ENCODE measurements at places on chromosomes 3 and 15.
A peak's percentile ranks its signal among the peaks of the same experiment; 100 is the strongest.

DNA sequence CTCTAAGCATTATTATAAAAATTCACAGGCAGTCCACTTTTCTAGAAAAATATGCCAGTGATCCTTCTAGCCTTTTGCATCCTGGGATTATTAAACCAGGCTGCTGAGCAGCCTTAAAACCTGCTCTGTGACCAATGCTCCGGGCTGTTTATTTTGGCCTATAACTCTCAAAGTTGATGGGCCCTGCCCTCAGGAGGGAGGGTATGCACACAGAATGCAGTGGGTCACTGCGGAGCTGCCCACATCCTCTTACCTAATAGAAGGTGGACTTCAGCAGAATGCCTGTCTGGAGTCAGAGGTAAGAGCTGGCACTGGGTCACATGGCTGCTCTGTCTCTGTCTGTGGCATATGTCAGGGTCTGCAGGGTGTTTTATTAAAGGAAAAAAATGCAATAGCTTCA, 26.0 kb downstream of the CPNE4 start:
- DNase-seq: no peak

DNA sequence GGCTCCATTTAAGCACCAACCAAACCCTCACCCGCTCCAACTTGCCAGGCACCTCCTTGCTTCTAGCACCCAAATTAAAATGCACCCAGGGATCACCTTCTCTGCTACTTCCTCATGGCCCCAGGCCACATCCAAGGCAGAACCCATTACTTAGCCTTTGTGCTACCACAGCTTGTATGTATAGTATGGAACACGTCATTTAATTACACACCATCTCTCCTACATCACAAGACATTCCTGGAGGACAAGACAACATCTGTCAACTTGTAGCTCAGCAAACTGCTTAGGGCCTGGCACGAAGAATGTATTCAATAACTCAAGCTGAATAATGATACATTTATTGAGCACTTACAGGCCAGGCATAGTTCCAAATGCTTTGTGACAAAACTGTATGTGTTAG, 23.3 kb downstream of the ZDHHC3 start:
- no peak for DNase-seq

DNA sequence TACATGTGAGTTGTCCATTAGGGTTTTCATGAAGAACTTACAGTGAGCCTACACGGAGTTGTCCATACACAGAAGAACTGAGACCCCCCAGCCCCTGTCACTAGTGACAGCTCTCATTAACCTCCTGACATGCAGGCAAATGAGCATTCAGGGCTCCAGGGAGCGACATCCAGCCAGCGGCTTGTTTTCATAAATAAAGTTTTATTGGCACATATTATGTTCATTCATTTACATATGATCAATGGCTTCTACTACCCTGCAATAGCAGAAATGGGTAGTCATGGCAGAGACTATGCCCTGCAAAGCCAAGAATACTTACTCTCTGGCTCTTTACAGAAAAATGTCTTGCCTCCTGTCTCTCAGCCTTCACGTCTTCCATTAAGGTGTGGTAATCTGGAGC, 553.5 kb downstream of the EDEM1 start:
- DNase-seq: no peak

DNA sequence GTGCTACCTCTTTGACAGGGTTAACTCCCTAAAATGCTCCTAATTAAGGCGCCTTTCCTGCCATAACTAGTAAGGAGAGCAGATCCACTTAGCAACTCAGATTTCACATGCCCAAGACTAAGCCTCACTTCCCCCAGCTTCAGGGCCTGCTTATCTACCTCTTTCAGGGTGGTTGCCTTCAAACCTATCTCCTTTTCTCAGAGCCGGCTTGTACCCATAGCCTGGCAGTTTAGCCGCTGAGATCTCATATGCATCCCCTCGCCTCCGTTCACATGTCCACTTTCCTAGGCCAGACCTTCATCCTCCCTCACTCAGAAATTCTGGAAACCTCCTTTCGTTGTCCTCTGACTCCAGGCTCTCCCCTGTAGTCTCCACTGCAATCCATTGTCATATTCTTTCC, 1.0 kb upstream of the FSTL1 start:
- no peak for DNase-seq

DNA sequence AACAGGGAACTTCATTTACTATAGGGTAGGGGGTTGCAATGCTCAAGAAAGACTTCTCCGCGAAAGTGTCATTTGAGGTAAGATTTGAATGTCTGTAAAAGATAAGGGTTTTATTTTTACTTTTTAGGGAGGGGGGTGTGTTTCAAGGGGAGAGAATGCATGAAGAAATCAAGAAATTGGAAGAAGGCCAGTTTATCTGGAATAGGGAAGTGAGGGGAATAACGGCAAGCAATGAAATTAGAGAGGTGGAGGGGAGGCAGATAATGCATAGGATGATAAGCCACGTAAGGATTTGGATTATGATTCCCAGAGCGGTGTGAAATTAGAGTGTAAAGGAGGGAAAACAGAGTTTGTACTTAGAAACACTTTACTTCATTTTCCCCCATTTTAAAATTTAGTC, 63.0 kb upstream of the MB21D2 start:
- DNase-seq: no peak

- DNase-seq: no peak
These were observed 13.5 kb upstream of the SLC9C1 start for GRCh38 chr3:112307557-112307956.

- DNase-seq: no peak
These were observed 154.3 kb downstream of the ECT2 start for GRCh38 chr3:172904711-172905373.

GRCh38 chr15:60479361-60480110, 594 bp upstream of the ICE2 start:
- peak; percentile 14 for DNase-seq

GRCh38 chr3:99248913-99249312, 347.4 kb upstream of the DCBLD2 start:
- DNase-seq: no peak

GRCh38 chr15:80615361-80615736, 79.8 kb upstream of the ABHD17C start:
- no peak for DNase-seq

- DNase-seq: no peak
These were observed 405.9 kb upstream of the TBL1XR1 start for GRCh38 chr3:177603148-177603603.

DNA sequence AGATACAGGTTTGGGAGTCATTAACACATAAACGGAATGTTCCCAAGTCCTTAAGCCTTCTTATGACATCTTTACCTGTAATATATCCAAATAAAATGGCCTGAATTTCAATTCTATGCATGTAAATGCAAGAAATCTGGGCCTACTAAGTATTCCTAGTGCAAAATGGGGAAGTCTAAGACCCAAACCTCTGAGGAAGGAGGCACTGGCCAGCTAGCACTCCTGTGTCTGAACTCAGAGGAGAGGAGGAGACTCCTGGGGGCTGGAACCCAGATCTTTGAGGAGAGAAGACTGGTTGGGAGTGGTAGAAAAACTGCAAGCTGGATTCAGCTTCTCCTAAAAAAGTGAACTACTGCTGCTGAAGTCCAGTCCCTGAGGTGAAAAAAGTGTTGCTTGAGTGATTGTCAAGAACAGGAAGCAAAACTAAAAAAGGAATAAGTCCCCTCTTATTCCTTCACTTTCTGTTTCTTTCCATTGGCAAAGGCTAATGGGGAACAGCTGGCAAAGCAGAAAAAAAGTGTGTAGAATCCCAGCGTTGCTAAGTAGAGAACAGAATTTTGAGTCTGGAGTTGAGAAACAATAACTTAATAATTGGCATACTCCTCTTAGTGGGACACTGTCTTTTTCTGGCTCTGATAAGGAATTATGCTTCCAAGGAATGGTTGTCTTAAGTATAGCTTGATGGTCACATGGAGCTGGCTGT, 54.8 kb upstream of the ATP2C1 start:
- DNase-seq: no peak

DNA sequence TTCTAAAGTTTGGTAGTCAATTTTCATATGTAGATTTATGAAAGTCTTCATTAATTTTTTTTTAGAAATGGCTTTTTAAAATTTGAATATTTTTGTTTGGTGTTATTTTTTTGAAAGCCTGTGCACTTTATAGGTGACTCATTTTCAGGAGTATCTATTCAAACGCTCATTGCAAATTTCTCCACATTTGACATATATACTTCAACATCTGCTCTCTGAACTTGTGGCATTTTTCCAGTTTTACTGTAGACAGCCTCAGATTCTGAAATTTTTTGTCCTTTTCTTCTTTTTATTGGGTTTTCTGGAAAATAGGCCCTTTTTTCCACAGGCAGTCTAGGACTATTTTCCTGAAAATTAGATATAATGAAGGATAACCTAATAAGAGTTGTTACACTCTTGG, 396.6 kb downstream of the RBMS3 start:
- DNase-seq: no peak

DNA sequence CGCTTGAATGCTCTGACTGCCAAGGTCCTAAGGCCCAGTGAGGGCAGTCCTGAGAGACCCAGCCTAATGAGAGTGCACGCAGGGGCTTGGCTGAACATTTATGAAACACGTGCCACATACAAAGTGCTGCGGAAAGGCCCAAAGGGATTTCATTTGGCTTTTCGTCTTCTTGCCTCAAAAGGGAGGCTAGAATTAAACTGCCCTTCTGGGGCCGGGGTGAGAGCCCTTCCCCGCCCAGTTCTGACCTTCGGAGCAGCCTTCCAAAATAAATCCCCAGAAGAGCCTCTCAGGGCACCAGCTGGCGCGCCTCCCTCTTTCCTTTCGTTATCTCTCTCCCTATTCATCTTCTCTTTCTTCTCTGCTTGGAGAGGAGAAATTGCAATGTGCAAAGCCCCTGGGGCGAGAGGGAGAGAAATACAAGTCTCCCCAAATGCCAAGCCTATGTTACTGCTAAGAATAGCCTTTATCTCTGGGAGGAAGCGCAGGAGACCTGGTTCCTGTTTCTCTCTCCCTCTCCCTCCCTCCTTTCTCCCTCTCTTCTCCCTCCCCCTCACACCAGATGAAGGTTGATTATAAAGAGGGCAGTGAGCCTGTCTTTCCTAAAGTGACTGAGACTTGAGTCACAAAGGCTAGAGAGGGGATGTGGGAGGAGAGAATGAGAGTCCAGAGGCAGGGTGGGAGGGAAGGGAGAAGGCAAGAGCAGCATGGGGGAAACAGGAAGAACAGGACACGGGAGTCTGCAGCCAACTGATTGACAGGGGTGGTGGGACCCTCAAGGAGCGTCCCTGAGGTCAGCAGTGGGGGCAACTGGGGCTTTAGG, 36.7 kb upstream of the NDUFB4 start:
- no peak for DNase-seq

DNA sequence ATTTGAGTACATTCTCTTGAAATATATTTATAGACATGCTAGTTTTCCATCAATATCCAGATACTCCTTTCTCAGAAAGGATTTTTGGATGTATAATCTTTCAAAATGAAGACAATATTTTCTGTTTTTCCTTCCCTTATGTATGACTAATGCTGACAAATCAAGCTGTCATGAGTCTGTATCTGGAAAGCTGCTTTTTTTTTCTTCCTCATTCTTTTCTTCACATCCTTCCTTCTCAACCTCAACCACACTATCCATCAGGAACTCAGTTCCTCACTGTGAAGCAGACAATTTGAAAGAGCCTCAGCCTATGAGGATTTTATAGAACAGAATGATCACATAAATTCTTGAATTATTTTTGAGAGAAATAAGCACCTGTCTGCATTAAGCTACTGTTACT, 335.9 kb upstream of the EPHA6 start:
- no peak for DNase-seq

DNA sequence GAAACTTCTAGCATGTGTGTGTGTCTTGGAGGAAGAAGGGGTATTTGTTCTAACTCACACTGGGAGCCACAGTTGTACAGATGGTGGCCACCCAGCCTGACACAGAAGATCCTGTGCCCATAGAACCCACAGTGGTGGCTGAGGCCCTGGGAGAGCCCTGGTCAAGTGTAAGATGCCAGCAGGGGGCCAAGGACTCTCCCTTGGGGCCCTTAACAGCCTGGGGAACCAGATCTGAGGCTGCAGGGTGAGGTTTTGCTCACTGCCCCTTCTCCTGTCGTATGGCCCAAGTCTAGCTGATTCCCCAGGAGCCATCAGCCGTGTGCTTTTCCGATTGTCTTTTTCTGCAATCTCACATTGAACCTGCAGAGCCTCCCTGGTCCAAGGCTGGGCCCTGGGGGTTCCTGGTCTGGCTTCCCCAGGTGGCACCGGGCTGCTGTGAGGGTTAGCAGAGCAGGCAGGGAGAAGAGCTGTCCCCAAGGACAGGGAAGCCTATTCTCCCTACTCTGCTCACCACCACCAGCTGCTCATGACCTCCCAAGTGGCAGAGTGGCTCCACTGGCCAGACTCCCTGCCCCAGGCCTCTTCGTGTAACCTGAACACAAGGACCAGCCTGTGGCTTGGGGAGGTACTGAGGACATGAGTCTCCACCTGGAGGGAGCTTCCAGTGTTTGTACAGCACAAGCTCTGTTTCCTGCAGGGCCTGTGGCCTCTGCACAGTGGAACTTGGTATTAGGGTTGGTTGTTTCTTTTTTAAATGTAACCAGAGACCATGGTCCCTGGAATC, 51.9 kb downstream of the CA12 start:
- no peak for DNase-seq

GRCh38 chr3:58074116-58074715, 66.0 kb downstream of the FLNB start:
- no peak for DNase-seq

GRCh38 chr3:8841472-8841871, 72.1 kb upstream of the OXTR start:
- DNase-seq: no peak

DNA sequence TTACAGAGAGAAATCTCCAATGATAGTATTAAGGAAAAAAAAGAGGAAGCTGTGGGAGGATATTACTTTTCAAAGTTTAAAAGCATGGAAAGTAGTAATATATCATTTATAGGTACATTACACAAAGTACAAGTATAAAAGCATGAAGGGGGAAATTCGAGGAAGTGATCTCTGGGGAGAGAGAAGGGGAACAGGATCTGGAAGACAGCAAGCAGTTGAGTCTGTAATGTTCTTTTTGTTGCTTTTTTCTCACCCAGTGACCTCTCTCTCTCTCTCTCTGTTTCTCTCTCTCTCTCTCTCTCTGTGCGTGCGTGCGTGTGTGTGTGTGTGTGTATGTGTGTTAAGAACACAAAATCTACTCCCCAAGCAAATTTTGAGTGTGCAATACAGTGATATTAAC, 10.2 kb downstream of the C3orf20 start:
- no peak for DNase-seq
